Heart left ventricle (tissue), 16 donors: ENCODE measurements at places on chromosomes 7 and 10.

GRCh38 chr10:49176310-49177268 is 11.6 kb downstream of the TMEM273 start:
- peak; percentile 77 for DNase-seq

- DNase-seq: no peak
Observed at GRCh38 chr7:23913016-23913415, 203.0 kb downstream of the STK31 start.

- DNase-seq: no peak
Observed at GRCh38 chr7:27351786-27352185, 109.2 kb downstream of the EVX1 start.

DNA sequence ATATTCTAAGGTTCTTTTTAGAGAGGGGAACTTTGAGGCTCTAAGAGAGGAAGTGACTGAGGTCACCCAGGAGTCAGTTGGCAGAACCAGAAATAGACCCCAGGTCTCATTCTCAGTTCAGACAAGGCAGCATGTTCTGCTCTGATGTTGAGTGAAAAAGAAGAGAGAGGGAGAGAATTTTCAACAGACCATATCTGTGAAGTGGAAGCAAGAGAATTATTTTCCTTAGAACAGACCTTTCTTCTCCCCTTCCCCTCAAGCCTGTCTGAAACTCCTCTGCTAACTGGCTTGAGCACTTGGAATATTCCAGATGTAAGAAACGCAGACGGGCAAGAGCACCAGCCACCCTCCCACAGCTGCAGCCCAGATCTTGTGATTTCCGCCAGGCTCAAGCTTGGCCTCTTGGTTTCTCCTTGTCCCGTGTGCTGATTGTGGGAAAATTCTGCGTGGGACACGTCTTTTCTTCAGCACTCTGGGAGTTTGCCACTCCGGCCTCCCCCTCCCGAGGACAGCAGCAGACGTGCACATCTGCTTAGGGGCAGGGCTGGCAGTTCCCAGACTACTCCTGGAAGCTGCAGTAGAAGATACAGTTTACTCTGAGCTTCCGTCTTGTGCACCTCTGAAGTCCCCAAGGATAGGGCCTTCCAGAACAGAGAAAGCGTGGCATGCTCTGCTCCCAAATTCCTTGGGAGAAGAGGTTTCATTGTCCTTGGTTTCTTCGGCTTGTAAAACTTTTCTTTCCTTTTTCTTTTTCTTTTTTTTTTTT is 22.7 kb upstream of the IKZF1 start:
- DNase-seq: peak; percentile 17

- no peak for DNase-seq
Observed at GRCh38 chr10:98463976-98464754, 17.4 kb upstream of the HPS1 start.

GRCh38 chr7:28078036-28078901 is 102.3 kb downstream of the JAZF1 start:
- peak; percentile 60 for DNase-seq

DNA sequence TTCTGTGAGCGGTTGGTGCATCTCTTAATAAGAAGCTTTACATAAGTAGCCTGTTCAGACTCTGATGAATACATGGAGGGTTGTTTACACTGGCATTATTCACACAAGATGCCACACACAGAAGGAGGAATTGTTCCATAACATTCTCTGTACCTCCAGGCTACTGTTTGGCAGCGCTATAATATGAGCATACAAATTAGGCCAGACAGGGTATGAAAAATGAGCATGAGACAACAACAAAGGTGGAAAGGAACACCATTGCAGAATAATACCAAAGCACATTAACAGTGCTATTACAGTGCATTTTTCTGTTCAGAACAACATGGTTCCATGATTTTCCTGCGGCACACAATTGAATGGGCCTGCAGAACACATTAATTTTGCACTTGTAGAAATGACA is 417.2 kb upstream of the C7orf33 start:
- no peak for DNase-seq
